ENCODE measurements at places on chromosomes 4 and X.
A peak's percentile ranks its signal among the peaks of the same experiment; 100 is the strongest.

GRCh38 chr4:121951521-121952110 is at the start of gene TRPC3:
TRPC3 (minus strand) TSS chr4:121952060; CDS start chr4:121951680, 380 bp downstream.
- DNase-seq = no peak

- DNase-seq = no peak
Observed at GRCh38 chr4:8044699-8045098, 105.0 kb upstream of the AFAP1 start.

DNA sequence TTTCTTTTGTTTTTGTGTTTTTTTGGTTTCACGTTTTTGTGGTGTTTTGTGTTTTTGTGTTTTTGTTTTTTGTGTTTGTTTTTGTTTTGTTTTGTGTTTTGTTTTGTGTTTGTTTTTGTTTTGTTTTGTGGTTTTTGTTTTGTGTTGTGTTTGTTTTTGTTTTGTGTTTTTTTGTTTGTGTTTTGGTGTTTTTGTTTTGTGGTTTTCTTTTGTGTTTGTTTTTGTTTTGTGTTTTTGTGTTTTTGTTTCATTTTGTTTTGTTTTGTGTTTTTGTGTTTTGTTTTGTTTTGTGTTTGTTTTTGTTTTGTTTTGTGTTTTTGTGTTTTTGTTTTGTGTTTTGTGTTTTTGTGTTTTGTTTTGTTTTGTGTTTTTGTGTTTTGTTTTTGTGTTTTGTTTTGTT is 20.9 kb downstream of the CSF2RA start:
- no peak for DNase-seq

DNA sequence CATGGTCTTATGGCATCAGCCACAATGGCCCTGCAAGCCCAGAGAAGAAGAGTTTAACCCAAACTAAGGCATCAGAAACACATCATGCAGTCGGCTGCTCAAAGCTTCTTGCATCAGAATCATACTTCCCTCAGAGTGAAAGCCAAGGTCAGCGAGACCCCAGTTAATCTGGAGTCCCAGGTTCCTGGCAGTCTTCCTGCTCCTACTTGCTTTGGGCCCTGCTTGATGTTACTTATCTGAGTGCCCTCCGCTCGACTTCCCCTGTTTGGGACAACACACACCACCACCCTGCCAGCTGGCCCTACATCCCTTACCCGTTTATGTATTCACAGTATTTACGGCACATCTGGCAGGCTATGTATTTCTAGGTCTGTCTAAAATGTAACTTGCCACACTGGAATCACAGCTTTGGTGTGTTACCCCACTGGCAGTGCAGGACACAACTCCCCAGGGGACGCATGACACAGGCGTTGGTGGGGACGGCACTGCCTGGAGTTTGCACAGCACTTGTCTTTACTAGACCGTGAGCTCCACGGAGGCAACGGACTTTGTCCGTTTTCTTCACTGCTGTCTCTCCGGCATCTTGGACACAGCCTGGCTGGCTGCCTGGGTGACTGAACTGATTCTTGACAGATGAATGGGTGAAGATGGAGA is 22.8 kb downstream of the CRMP1 start:
- DNase-seq = no peak

DNA sequence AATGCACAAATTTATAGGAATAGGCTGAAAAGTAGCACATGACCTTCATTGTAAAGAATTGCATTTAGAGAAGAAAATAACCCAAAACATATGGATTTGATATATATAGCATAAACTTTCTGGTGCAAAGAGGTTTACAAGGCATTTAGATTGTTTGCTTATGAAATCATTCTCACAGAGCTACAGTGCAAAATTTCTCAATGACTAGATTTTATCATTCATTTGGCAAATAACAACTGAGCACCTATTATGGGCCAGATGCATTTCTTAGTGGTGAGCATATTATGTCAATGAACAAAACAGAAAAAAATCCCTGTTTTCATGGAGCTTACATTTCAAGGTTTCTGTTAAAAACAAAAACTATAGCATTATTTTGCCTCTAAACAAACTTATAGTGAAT is 34.1 kb upstream of the TNIP3 start:
- DNase-seq = peak; percentile 60

GRCh38 chr4:38190717-38191178 is 230.6 kb downstream of the PTTG2 start:
- peak; percentile 34 for DNase-seq

GRCh38 chrX:110268886-110269285 is 49.0 kb downstream of the AMMECR1 start:
- DNase-seq = peak; percentile 28

- no peak for DNase-seq
Observed at GRCh38 chr4:180240670-180241069, 2002.5 kb upstream of the TENM3 start.

GRCh38 chr4:16122784-16123183 is 39.0 kb upstream of the PROM1 start:
- no peak for DNase-seq

GRCh38 chr4:7962609-7963508 is 23.2 kb upstream of the AFAP1 start:
- no peak for DNase-seq

DNA sequence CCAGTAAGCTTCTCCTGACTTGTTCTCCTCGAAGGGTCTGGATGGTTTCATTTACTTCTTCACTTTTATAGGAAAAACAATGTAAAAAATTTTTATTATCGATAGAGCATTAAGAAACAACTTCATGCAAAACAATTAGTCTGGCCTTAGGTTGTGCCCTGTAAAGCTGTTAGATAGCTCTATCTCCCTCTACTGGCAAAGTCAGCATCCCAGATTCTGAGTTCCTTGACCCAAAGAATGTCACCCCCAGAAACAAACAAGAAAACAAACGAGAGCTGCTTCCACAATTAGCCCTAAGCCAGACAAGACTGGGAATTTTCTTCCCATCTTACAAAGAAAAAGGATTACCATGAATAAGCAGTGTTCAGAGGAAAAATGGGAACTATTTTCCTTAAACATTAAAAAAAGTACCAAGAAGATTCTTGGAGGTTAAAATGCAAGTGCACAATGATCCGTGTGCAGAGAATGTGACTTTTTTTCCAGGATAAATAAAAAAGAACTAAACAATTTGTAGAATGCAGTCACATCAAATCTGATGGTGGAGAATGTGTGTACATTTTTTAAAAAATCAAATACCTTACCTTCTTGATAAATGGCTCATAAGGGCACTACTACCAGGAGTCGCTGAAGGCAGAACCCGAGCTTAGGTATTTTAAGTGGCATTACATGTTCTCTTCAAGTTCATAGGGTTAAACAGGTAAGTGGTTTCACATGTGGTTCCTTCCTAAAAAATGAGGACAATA is 293.2 kb downstream of the FBXO8 start:
- peak; percentile 65 for DNase-seq

DNA sequence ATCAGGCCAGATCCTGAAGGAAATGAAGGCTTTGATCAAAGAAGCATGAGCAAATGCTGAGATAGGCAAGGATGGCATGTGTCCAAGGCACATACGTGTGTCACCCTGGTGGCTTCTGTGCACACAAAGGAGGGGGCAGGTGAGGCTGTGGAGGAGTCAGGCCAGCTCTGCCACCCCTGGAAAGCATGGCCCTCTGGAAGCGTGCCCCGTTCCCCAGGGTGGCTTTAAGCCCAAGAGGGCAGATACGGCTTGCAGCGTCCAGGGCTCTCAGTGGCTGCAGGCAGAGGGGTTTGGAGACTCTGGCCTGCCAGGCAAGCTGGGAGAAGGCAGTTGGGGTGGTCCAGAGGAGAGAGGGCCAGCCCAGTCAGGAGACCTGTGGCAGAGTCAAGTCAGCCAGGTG is 25.6 kb downstream of the PNMA6E start:
- no peak for DNase-seq

- DNase-seq = no peak
Observed at GRCh38 chr4:77712675-77713074, 106.5 kb downstream of the CNOT6L start.

DNA sequence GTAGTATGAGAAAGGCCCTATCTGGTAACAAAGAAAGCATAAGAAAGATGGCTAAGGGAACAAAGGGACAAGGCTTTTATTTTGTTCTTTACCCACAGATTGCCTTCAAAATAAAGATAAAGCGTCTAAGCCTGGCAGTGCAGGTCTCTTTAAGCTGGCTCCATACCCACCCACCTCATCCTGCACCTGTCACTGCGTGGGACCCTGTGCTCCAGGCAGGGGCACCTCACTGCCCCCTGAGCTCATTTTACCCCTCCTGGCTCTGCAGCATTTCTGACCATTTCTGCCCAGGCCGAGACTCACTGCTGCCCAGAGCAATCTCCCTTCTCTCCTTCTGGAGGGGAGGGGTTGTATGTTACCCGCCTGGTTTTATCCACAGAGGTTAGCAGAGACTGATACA is 1.7 kb upstream of the CYP4V2 start:
- DNase-seq = no peak

GRCh38 chr4:70518716-70519115 is 347 bp downstream of the AMTN start:
- DNase-seq = peak; percentile 64

DNA sequence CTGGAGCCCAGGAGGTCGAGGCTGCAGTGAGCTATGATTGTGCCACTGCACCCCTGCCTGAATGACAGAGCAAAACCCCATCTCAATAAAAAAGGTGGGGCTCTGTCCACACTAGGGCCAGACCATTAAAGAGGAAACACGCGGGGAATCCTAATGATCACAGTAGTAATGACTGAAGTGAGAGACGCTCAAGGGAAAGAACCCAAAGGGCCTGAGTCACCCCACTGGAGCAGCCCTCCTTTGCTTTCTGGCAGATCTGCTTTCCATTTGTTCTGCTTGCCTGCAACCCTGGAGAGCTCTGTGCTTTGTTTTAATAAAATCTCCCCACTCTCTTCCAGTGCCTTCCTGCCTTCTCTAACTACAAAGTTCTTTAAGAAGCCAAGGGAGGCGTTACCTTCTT is 5.0 kb downstream of the TFDP3 start:
- DNase-seq = peak; percentile 3

DNA sequence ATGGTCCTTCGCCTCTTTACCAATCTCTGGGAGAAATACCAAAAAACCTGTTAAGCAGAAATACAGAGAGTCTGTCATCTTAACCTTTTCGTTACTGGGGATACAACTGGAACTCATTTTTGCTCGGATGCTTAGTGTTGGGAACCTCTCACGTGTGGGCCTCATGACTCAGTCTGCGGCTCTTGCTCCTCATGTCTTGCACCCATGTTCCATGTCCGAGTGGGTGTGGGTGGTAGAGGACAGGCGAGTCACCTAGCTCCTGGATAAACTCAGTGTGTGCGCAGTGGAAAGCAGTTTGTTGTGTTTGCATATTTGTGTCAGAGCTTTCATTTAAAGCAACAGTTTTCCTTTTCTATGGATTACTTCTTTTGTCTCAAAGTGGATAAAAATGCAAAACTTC is 70.6 kb downstream of the TNIP2 start:
- DNase-seq = peak; percentile 29

DNA sequence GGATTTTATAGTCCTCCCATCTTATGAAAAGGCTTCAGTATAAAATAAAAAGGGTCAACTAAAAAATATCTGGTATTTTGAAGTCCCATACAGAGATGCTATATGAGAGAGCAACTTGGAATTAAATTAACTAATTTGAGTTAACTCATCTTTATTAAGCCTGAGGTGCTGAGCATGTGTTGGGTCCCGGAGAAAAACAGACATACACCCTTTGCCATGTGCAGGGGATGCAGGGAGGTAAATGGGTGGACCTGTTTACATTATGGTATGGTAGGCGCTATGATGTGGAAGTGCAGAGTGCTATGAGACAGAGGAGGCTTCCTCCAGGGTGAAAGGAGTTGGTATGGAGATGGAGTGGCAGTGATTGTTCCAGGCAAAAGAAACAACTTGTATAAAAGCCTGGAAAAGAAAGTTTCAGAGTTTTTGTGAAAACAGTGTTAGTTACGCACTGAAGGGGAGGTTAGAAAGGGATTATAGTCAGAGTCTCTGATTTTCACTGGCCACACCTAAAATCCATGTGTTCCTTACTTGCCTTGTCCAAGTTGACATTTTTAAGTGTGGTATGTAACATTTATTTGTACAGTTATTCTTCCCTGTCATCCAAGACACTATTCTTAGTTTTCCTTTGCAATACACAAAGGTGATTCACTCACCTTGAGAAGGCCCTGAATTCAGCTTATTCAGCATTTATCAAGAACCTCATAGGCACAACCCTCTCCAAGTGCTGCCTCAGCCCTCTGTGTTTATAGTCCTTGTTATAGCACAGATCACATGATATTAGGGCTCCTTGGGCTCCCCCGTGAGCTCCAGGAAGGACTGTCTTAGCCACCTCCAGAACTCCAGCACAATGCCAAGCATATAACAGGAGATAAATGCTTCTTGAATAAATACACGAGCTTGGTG is 152.0 kb downstream of the RASL11B start:
- DNase-seq = no peak

Measured in iris pigment epithelial cell (primary cell).